ENCODE measurements at places on chromosomes 13 and 19.

- peak; percentile 14 for DNase-seq
Observed at GRCh38 chr13:100129605-100130004, 40.7 kb downstream of the PCCA start.

DNA sequence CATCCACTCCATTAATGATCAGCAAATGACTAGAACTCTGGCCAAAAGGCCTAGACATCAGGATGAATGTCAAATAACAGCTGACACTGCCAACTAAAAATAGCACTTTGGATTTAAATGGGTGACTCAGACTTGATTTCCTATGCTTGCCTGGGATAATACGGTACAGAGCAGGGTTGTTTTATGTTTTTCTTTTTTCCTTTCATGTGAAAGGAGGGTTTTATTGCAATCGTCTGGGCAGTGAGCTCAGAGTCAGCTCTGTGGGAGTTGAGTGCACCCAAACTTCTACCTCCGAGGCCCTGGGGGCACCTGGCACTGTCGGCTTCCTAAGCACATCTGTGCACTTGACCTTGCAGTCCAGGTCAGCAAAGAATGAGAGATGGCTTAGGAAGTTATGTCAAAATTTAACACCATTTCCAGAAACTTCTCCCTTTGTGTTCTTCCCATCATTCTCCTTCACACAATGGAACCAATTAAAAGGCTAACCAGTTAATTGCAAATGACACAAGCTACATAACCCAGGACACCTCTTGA is 134.1 kb downstream of the LACC1 start:
- DNase-seq = no peak

- no peak for DNase-seq
Observed at GRCh38 chr19:4390017-4390566, 10.3 kb downstream of the SH3GL1 start.

- DNase-seq = peak; percentile 99
Observed at GRCh38 chr19:12937093-12937926, 1.1 kb upstream of the CALR start.

GRCh38 chr13:72737033-72737432 is 9.3 kb downstream of the BORA start:
- no peak for DNase-seq

DNA sequence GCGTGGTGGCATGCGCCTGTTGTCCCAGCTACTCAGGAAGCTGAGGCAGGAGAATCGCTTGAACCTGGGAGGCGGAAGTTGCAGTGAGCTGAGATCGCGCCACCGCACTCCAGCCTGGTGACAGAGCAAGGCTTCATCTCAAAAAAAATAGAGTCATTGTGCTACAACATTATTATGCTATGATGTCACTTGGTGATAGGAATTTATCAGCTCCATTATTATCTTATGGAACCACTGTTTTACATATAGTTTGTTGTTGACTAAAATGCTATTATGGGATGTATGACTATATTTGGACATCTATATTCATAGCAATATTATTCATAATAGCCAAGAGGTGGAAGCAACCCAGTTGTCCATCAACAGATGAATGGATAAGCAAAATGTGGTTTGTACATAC is 26.4 kb upstream of the SLC7A1 start:
- DNase-seq = no peak

- no peak for DNase-seq
Observed at GRCh38 chr13:65508338-65508737, 1721.8 kb downstream of the PCDH9 start.

DNA sequence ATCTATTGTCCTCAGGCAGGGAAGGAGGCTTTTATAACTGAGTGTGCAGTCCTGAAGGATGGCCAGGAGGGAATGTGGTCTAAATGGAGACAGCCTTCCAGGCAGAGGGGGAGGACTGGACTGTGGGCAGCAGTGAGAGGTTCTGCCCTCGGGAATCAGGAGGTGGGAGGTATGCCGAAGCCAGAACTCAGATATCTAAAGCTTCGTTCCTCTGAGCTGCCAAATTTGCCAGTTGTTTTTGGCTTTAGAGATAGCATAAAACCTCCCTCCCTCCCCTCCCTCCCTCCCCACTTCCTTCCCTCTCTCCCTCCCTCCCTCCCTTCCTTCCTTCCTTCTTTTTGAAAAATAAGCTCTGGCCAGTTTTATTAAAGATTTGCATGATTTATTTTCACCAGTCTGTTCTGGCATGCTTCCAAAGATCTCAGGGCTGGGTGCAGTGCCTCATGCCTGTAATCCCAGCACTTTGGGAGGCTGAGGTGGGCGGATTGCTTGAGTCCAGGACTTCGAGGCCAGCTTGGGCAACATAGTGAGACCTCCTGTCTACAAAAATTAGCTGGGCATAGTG is 2.4 kb downstream of the MEDAG start:
- peak; percentile 43 for DNase-seq

- no peak for DNase-seq
Observed at GRCh38 chr13:48636550-48636949, 17.2 kb upstream of the CYSLTR2 start.

DNA sequence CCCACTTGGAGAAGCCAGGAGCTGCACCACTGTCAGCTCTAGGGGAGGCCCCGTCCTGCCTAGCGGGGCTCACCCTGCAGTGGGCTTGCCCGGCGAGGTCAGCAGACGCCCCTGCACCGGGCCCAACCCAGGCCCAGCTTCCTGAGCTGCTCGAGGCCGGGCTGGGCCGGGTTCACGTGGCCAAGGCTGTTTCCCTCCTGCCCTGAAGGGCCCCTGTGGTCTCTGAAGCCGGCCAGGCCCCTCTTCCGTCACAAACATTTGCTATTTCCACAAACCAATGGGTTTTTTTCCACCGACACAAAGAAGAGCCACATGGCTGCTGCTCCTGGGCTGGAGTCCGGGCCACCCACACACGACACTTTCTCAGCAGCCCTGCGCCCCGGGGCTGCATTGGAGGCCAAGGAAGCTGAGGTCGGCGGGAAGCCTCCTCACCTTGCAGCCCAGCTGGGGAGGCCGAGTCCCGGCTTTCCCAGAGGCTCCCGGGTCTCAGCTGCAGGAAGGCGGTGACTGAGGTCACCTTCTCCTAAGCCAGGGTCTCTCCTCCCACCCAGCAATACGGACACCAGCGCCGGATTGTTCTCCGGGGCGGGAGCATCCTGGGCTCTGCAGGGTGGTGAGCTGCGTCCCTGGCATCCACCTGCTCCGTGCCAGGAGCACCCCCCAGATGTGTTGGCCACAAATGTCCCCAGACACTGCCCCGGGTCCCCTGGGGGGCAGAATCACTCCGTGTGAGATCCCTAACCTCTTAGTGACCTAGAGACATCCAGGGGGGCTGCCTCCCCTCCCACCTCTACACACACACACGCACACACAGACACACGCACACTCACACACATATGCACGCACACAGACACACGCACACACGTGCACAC is 80.5 kb downstream of the GADD45B start:
- peak; percentile 41 for DNase-seq

DNA sequence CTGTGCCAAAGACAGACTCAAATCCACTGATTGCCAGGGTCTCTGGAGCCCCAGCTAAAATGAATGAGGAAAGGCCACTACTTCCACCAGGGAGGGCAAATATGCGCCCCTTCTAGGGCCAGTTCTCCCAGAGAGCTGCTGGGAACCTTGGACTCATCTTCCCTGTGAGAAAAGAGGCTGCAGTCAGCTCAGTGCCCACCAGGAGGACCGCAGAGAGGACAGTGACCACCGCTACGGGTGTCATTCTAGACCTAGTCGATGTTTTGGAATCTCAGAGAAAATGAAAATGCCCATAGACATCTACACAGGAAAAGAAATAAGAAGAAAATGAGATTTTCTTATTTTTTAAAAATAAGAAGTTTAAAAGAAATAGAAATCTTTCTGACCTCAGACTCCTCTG is 235.1 kb downstream of the UQCRFS1 start:
- no peak for DNase-seq

DNA sequence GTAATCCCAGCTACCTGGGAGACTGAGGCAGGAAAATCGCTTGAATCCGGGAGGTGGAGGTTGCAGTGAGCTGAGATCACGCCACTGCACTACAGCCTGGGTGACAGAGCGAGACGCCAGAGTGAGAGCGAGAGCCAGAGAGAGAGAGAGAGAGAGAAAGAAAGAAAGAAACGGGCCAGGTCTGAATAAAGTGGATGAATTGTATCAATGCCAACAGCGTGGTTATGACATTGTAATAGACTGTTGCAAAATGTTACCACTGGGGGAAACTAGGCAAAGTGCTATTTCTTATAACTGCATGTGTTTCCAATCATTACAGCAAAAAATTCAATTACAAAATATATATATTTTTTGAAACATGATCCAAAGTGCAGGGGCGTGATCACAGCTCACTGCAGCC is 11.8 kb upstream of the BTBD2 start:
- no peak for DNase-seq

DNA sequence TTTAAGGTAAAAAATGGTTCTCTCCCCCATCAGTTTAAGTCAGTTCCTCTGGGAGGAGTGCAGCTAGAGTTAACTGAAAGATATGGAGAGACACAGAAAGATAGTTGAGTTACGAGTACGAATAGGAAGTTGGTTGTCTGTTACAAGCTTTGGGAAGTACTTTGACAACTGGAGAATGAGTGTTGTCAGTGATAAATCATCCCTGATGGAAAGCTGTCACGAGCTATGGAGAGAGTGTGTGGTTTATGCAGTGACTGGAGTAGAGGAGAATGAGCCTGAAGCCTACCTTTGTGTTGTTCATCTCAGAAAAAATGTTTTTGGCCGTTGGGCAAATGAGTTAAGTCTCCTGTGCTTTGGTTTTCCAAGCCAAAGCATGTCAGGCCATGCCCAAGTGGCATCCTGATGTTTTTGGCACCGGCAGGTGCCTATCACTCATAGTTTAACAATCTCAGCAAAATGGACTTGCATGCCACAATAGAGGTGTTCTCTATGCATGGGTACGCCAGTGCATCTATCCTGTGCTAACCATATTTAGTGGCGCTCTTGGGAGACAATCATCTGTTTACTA is 350.2 kb downstream of the IRS2 start:
- DNase-seq = no peak

DNA sequence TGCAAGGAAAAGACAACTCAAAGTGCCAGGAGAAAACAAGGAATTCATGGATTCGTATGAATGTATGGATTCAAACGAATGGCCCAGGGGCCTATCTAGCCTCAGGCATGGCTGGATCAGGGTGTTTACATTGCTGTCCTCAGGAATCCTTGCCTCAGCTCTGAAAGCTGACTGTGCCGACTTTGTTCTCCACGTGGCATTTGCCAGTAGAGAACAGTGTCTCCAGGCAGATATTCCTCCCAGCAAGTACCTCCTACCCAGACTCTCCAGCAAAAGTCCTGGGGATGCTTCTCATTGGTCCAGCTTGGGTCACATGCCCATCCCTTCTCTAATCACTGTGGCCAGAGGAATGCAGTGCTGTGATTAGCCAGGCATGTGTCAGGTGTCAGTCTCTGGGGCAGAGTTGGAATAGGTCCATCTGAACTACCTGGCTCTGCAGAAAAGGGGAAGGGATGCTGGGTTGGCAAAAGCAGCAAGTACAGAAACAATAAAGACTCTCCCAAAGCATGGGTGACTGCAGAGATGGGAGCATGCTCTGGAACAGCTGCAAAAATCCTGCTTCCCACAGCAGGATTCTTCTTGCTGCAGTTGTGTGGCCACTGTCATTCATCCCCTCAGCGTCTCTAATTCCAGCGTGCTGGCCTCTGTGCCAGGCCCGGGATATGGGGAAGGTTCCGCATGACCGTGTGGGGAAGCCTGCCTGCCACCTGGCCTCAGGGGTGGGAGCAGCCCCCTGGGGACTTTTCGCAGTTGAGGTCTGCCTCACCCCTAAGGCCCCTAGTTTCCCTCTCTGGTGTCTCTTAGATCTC is 30.0 kb downstream of the CCNE1 start:
- DNase-seq = no peak

GRCh38 chr13:75220238-75220542 is 261.8 kb downstream of the TBC1D4 start:
- no peak for DNase-seq

DNA sequence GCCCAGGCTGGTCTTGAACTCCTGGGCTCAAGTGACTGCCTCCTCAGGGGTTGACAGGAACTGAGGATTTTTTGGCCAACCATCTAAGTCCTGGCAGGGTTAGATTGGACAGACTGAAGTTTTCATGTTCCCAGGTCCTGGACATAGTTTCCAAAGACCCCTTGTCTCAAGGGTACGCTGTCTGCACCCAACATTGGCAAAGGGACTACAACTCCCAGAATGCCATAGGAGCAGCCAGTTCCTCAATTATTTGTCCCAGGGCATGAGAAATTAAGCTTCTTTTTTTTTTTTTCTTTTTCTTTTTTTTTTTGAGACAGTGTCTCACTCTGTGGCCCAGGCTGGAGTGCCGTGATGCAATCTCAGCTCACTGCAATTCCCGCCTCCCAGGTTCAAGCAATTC is 6.9 kb downstream of the GYS1 start:
- no peak for DNase-seq

DNA sequence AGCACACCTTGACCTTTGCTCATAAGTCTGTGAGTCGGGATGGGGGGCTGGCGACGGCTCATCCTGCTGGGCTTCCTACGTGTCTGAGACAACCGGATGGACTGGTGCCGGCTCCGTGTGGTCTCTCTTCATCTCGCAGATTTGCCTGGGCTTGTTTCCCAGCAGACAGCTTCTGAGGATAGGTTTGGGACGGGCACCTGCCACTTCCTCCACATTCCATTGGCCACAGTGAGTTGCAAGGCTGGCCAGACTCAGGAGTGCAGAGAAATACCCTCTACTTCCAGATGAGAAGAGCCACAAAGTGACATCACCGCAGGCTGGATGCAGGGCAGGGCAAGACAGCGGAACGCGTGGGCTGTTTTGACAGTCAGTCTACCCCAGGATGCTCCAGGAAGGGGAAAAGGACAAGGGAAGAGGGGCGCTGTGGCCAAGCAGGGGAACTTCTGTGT is 48.1 kb downstream of the IRS2 start:
- no peak for DNase-seq

DNA sequence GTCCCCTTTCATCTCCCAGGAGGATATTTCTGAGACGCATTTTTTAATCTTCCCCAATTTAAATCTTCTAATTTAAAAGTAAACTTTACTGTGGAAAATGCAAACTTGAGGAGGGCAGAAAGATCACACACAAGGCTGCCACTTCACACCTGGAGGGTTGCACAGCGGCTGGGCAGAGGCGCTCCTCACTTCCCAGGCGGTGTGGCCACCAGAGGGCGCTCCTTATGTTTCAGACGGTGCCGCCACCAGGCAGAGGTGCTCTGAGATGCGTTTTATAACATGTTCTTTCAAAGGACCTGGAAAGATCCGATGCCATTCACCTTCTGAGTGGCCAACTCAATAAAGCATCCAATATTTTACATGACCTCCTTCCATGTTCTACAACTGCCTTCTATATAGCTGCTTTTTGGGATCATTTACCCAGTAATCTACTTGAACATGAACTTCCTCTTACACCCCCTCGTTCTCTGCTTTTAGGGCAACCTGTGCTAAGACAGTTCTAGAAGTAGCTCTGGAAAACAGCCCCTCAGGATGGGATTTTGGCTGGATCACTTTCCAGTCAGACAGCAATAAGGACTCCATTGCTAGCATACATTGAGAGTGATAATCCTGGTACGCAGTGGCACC is 14.8 kb upstream of the MTUS2 start:
- peak; percentile 4 for DNase-seq

DNA sequence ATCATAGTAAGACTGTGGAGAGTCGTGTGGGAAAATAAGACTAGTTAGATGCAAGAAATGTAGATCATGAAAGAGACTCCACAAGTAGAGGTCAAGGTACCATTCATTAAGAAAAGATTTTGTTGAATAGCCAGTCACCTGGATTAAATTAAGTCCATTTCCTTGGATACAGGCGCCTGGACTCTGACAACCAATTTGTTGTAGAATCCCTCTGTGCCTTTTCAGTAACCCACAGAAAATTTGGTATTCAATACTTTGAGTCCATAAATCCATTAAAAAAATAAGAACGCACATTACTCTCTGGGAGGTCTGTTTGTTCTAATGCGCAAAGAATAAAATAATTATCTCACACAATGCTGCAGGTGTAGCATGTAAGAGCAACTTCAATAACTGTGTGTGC is 469.4 kb downstream of the KLF12 start:
- DNase-seq = no peak
